H1 (cell line): ENCODE measurements at places on chromosomes 3 and 15.

GRCh38 chr15:79028411-79028964 is 62.1 kb downstream of the RASGRF1 start:
- H3K27me3 ChIP-seq = no peaks in the 10 kb centered on the region
- DNase-seq = peak; percentile 90
- H3K36me3 ChIP-seq = no peaks in the 10 kb centered on the region
- no peak overlapping the region for H3K4me3 ChIP-seq
- no peak overlapping the region for H3K27ac ChIP-seq

DNA sequence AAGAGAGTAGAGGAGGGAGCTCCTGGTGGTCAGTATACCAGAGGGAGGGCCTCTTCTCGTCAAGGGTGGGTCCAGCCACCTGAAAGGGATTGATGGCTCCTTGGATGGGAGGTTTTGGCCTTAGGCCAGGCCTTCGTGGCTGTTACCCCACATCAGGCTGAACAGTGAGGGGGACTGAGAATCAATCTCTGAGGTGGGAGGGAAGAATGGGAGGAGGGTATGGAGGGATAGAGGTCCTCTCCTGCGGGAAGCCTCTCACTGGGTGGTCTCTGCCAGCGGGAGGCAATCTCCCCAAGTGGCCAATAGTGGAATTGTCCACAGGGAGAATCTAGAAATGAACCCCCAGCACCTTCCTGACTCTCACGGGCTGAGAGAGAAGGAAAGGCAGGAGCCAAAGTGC is 53.5 kb downstream of the BSN start:
- no peaks in the 10 kb centered on the region for H3K4me1 ChIP-seq
- H3K27ac ChIP-seq = no peak overlapping the region
- H3K36me3 ChIP-seq = no peaks in the 10 kb centered on the region
- no peaks in the 10 kb centered on the region; the same call in 1 of the 2 replicates for H3K27me3 ChIP-seq
- H3K4me3 ChIP-seq = no peak overlapping the region

DNA sequence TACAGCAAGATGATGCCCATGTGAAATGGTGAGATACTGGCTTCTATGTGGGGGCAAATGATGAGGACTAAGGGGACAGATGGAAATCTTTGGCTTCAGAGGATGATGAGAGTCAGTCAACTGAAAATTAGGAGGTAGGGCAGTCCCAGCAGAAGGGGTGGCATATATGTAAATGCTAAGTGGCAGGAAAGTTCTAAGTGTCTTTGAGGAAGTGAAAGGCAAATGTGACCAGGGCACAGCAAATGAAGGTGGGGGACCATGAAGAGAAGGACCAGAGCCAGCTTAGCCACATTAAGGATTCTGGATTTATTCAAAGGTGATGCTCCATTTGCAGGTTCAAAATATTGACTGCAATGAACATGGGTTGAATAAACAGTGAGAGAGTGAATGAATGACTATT is 29.2 kb upstream of the LIMD1 start:
- H3K36me3 ChIP-seq = no peaks in the 10 kb centered on the region
- H3K4me3 ChIP-seq = no peak overlapping the region
- no peaks in the 10 kb centered on the region; the same call in 1 of the 2 replicates for H3K4me1 ChIP-seq
- no peaks in the 10 kb centered on the region for H3K27me3 ChIP-seq
- no peak for DNase-seq
- no peak overlapping the region for H3K27ac ChIP-seq

GRCh38 chr15:40388941-40389823 is 6.7 kb downstream of the KNSTRN start:
- peaks cover 55% of the 10 kb centered on the region for H3K36me3 ChIP-seq
- H3K27me3 ChIP-seq = no peaks in the 10 kb centered on the region
- no peak for DNase-seq
- no peak overlapping the region for H3K4me3 ChIP-seq
- H3K4me1 ChIP-seq = no peaks in the 10 kb centered on the region

DNA sequence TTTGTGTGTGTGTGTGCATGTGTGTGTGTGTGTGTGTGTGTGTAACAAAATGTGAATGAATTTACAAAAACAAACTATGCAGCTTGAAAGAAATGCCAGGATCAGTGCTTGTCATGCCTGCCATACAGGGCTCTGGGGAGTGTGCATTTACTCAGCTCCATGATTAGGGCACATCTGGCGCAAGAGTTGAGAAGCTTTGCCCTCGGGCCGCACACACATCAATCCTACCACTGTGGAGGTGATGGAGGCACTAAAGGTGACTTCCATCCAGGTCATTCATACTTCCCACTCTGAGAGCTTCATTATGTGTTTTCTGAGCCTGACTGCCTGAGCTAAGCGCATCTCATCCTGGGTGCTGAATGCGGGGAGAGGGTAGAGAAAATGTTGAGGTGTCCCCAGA is 72.0 kb upstream of the ZBED2 start:
- H3K36me3 ChIP-seq = no peaks in the 10 kb centered on the region
- DNase-seq = no peak
- no peak overlapping the region for H3K27ac ChIP-seq

GRCh38 chr3:193800138-193801043 is 207.4 kb downstream of the OPA1 start:
- no peaks in the 10 kb centered on the region for H3K4me1 ChIP-seq
- no peak overlapping the region for H3K27ac ChIP-seq
- no peak for DNase-seq
- H3K36me3 ChIP-seq = no peaks in the 10 kb centered on the region

DNA sequence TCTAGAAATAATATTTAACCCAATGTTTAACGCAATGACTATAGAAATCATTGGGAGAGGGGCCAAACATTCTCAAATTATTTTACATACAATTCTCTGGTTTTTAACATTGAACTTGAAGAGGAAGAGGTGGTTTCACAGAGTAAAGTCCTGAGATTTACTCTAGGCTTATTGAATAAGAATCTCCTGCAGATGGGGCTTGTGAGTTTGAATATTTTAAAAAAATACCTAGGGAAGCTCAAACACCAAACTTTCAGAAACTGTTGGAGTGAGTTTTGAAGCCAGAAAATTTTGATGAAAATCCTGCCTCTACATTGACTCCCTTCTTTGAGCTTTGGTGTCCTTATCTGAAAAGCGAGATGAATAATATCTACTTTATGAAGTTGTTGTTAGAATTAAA is 906.6 kb downstream of the TUSC7 start:
- no peaks in the 10 kb centered on the region for H3K4me1 ChIP-seq
- H3K4me3 ChIP-seq = no peak overlapping the region
- no peaks in the 10 kb centered on the region for H3K36me3 ChIP-seq
- no peak for DNase-seq
- H3K27ac ChIP-seq = no peak overlapping the region

GRCh38 chr3:194755671-194756459 is 70.2 kb downstream of the FAM43A start:
- DNase-seq = no peak
- H3K36me3 ChIP-seq = no peaks in the 10 kb centered on the region
- no peak overlapping the region for H3K4me3 ChIP-seq
- H3K27ac ChIP-seq = no peak overlapping the region

DNA sequence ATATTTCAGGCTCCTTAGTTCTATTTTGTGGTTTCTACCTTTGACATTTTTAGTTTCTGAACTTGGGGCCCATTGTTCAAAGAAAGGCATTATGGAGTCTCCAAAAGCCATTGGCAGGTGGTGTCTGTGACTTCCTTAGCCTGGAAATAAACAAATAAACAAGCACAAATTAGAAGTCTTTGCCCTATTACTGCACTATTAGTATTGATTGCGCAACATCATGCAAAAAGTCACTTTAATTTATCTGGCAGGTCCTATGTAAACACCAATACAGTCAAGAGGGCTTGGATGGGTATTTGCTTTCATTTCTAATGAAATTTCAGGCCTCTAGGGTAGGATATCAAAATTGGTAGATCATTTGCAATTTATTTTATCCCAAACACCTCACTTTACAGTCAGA is 85.6 kb downstream of the LPP start:
- no peaks in the 10 kb centered on the region for H3K27me3 ChIP-seq
- no peaks in the 10 kb centered on the region for H3K36me3 ChIP-seq
- H3K27ac ChIP-seq = no peak overlapping the region

DNA sequence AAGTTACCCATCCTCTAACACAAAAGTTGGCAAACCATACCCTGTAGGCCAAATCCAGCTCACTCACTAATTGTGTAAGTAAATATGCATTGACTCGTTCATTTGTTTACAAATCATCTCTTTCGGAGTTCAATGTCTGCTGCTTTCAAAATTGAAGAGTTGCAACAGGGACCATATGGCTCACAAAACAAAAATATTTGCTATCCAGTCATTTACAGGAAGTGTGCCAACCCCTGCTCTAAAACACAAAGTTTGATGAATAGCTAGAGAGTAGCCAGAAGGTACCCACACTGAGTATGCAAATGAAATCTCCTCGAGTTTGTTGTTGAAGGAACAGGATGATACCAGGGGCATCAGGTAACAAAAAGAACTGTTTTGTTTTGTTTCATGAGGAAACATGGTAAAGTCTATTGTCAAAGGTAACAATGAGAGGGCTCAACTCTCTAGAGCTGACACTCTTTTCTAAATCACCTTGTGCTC is 236.2 kb upstream of the THBS1 start:
- peak overlapping the region; percentile 56; the same call in 1 of the 2 replicates for H3K27ac ChIP-seq
- no peaks in the 10 kb centered on the region for H3K36me3 ChIP-seq
- H3K27me3 ChIP-seq = no peaks in the 10 kb centered on the region
- H3K4me3 ChIP-seq = no peak overlapping the region

DNA sequence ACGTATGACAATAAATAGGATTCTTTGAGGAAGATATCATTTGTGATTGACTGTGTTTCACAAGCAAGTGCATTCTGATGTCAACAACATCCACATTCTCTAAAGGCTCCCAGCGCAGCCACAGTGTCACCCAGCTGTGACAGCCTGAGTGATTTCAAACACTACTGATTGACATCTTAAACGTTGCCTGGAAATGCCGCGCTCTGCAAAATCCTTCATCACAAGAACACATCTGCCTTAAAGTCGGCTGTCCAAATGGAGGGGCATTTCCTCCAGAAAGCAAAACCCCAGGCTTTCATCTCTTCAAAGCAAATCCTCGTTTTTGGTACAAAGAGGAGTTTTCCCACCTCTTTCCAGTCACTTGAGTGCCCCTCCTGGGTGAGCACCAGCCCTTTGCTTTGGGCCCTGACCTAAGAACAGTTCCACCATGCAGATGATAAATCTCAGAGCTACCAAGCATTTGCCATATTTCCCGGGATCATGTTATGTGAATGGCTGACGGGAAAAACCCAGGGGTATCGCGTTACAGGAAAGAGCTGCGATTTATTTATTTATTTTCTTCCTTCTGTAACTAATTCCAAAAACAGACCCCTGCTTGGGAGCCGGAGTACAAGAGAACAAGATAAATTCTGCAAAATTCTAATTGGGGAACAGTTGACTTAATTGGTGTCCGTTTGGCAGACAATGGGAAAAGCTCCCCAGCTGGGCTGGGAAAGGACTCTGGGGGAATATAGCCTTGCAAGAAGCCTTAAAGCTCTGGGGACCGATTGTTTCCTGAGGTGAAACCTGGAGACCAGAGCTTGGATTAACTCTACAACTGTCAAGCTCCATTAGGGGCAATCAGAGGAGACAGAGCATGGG is 703.8 kb upstream of the NR2F2 start:
- no peaks in the 10 kb centered on the region for H3K36me3 ChIP-seq
- peaks cover 3% of the 10 kb centered on the region; the same call in 1 of the 2 replicates for H3K4me1 ChIP-seq
- H3K27ac ChIP-seq = no peak overlapping the region
- no peak overlapping the region for H3K4me3 ChIP-seq
- no peaks in the 10 kb centered on the region for H3K27me3 ChIP-seq
- no peak for DNase-seq

GRCh38 chr3:193987186-193987585 is 148.8 kb upstream of the HES1 start:
- no peak overlapping the region for H3K4me3 ChIP-seq
- H3K36me3 ChIP-seq = no peaks in the 10 kb centered on the region
- no peak for DNase-seq
- H3K27me3 ChIP-seq = no peaks in the 10 kb centered on the region
- H3K4me1 ChIP-seq = no peaks in the 10 kb centered on the region; the same call in 1 of the 2 replicates

DNA sequence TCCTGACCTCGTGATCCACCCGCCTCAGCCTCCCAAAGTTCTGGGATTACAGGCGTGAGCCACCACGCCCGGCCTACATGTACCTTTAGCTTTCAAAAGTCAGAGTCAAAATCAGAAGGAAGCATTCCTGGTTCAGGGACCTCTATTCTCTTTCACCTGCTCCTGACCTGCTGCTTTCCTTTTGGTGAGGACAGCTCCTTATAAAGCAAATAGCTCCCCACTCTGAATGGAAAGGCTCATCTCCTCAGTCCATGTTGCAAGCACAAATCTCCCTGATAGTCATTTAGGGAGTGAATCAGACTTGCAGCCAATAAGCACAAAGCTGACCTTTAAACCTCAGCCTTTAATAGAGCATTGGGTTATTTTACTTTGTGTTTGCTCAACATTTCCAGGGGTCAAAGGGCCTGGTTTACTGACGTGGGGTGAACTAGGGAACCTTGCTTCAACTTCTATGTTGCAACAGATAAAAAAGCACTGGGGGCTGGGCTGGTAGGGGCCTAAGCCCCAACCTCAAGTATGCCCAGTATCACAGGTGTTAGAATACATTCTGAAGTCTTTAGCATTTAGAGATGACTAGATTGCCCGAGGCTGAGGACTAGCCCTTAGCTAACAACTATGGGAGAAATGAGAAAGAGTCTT is 43.1 kb downstream of the THRB start:
- H3K27ac ChIP-seq = no peak overlapping the region
- no peaks in the 10 kb centered on the region for H3K27me3 ChIP-seq
- no peaks in the 10 kb centered on the region for H3K4me1 ChIP-seq
- no peaks in the 10 kb centered on the region for H3K36me3 ChIP-seq
- H3K4me3 ChIP-seq = no peak overlapping the region

- no peaks in the 10 kb centered on the region for H3K4me1 ChIP-seq
- no peak for DNase-seq
- no peaks in the 10 kb centered on the region for H3K27me3 ChIP-seq
Observed at GRCh38 chr3:158148218-158148617, 38.3 kb downstream of the RSRC1 start.

DNA sequence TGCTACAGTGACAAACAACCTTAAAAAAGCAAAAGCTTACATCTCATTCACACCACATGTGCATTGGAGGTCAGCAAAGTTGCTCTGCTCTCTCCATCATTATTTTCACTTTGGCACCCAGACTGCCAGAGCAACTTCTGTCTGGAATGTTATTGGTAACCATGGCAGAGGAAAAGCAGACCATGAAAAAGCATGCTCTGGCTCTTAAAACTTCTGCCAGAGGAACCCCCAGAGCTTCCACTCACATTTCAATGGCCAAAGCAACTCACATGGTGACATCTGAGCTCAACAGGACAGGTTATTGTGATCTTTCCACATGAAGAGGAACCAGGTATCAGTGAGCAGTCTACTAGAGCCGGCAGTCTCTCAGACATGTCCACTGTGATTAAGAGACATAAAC is 21.9 kb upstream of the FRMD5 start:
- H3K4me1 ChIP-seq = no peaks in the 10 kb centered on the region
- H3K27me3 ChIP-seq = no peaks in the 10 kb centered on the region
- H3K27ac ChIP-seq = no peak overlapping the region
- no peak overlapping the region for H3K4me3 ChIP-seq

- H3K27me3 ChIP-seq = no peaks in the 10 kb centered on the region
- no peak overlapping the region for H3K4me3 ChIP-seq
- H3K27ac ChIP-seq = no peak overlapping the region
Observed at GRCh38 chr15:68510558-68510957, 68.2 kb upstream of the CORO2B start.

GRCh38 chr3:172288651-172289050 is 159.6 kb downstream of the GHSR start:
- no peaks in the 10 kb centered on the region for H3K4me1 ChIP-seq
- no peak overlapping the region for H3K4me3 ChIP-seq
